ENCODE measurements at places on chromosomes 2 and 18. TPM values are rescaled to one million over a fixed set of nuclear protein-coding genes. Genes with fewer than 3 reads are reported as not detected.

The HOXD13 gene
- not detected for total RNA-seq

The GALNT5 gene
- 16.5 TPM for total RNA-seq

The RAX gene
- total RNA-seq: not detected

The GAREM1 gene
- 11.0 TPM for total RNA-seq

The IL36B gene
- not detected for total RNA-seq

The TUBA3D gene
- 0.39 TPM for total RNA-seq

The ANKRD44 gene
- total RNA-seq: 8.1 TPM

The GLB1L gene
- total RNA-seq: 33.0 TPM

The SP140 gene
- not detected for total RNA-seq

The M1AP gene
- 0.39 TPM for total RNA-seq

The MGAT5 gene
- 18.8 TPM for total RNA-seq

The KCNIP3 gene
- total RNA-seq: 26.0 TPM

The CEP68 gene
- total RNA-seq: 6.6 TPM

The HOXD11 gene
- not detected for total RNA-seq

The TFCP2L1 gene
- total RNA-seq: under 0.01 TPM

The GNAL gene
- 0.43 TPM for total RNA-seq

The UGT1A7 gene
- 0.39 TPM for total RNA-seq

The DHRS9 gene
- not detected for total RNA-seq

The MBOAT2 gene
- total RNA-seq: 76.9 TPM

The TBC1D8 gene
- total RNA-seq: 3.1 TPM

The B3GNT7 gene
- total RNA-seq: 0.65 TPM

The TBR1 gene
- not detected for total RNA-seq

The DNAH7 gene
- total RNA-seq: 0.11 TPM

The C1QL2 gene
- total RNA-seq: not detected

The FZD7 gene
- 44.0 TPM for total RNA-seq

The INPP4A gene
- 16.1 TPM for total RNA-seq

The TMEM37 gene
- total RNA-seq: under 0.01 TPM

The TRABD2A gene
- 0.54 TPM for total RNA-seq

The WDR33 gene
- total RNA-seq: 28.0 TPM

The MYOM1 gene
- 1.6 TPM for total RNA-seq

The CD226 gene
- total RNA-seq: under 0.01 TPM

The KHK gene
- total RNA-seq: not detected

The UPP2 gene
- total RNA-seq: not detected

The TXNDC2 gene
- total RNA-seq: not detected

The GIGYF2 gene
- 41.2 TPM for total RNA-seq

The BBS5 gene
- 2.0 TPM for total RNA-seq

The SNX17 gene
- total RNA-seq: 178 TPM

The RUFY4 gene
- total RNA-seq: not detected
